Motor neuron (in vitro differentiated cells): ENCODE measurements at places on chromosomes 3 and 15. TPM values are rescaled to one million over a fixed set of nuclear protein-coding genes. Genes with fewer than 3 reads are reported as not detected.

Gene SPINT1
- total RNA-seq, result 0.33 and 0.41 TPM in 2 replicates

DNA sequence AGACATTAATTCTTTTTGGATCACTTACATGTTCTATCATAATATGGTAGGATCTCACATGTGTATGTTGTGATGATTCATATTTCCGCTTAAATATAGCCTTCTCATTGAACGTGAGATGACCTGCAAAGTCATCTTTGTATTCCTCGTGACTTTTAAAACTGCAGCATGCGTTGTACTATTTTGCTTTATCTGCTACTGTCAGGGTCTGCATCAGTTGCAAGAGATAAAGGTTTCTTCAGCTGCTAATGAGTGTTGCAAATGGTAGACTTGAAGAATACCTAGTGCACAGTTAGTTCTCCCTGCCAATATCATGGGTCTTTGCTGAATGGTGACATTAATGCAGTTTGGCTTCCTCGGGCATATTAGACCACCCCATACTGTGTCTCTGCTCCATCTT is 31.8 kb downstream of the REC114 start:
- ATAC-seq, result no peak

GRCh38 chr3:106728315-106729098 is 648.7 kb upstream of the CCDC54 start:
- no peak for ATAC-seq

DNA sequence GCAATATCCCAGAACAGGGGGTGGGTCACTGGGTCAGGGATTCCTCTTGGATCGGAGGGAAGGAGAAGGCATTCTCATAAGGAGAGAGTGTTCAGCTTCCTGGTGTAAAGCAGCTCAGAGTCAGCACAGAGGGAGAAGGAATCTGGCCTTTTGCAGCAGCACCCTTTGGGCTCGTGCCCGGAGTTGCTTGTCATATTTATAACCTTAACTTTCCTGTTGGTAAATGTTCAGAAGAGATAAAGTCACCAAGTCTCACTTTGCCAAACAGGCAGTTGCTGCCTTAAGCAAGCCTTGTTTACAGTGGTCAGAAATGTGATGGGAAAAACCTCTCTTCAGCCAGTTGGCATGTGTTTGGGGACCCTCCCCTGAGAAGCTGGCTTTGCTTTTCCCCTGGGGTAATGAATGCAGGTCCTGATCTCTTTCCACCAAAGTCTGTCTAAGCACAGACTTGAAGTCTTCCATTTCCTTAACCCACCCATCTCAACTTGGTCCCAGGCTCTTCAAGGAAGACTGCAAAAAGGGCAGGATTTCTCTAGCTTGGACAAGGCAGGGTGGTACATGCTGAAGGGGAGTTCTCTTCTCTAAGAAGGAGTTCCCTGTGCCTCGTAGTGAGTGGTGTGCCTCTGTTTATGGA is 206.9 kb upstream of the BHLHE40 start:
- ATAC-seq, result peak; percentile 40

GRCh38 chr3:54917862-54918261 is 10.0 kb downstream of the LRTM1 start:
- ATAC-seq, result no peak

GRCh38 chr3:31240874-31241273 is 291.9 kb upstream of the STT3B start:
- no peak for ATAC-seq

GRCh38 chr3:150602426-150603152 is 532 bp upstream of the SELENOT start:
- no peak for ATAC-seq

GRCh38 chr15:78921940-78922339 is 22.9 kb downstream of the CTSH start:
- no peak for ATAC-seq

DNA sequence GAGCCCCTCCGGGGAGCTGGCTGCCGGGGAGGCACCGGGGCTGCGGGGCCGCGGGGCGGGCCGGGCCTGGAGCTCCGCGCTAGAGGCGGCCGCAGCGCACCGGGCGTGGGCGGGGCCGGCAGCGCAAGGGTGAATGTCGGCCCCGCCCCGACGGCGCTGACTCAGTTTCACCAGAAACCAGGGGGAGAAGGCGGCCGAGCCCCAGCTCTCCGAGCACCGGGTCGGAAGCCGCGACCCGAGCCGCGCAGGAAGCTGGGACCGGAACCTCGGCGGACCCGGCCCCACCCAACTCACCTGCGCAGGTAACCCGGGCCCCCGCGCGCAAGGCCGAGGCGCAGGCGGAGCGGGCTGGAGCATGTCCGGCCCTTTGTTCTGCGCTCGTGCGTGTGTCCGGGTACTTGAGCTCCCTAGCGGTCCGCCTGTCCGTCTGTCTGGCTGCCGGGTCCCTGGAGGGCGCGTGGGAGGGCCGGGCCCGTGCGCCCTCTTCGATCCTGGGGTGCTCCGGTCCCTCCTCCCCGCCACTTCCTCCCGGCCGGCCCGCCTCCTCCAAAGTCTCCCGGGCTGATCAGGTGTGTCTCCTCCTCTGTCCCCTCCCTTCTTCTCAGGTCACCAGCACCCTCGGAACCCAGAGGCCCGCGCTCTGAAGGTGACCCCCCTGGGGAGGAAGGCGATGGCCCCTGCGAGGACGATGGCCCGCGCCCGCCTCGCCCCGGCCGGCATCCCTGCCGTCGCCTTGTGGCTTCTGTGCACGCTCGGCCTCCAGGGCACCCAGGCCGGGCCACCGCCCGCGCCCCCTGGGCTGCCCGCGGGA is at the start of gene SPINT1:
SPINT1 (plus strand) TSS at position 164 of the 811 bp plus-strand sequence; CDS start at position 671, 507 bp downstream.
- peak; percentile 69 for ATAC-seq

DNA sequence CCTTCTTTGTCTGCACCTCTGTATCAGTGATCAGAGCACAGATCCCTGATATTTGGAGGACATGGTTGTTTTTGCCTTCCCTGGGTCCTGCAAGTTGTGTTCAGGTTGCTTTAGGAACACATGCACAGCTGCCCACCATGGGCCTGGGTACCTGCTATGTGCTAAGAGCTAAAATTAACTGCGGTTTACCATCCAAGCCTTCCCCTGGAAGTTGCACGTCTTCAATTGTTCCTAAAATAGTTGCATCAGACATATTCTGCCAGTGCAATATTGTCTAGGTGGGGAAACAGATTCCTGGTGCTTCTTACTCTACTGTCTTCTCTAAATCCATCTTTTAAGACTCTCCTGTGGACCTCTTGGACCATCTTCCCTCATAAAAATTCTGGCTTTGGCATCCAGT is 80.9 kb downstream of the PDE8A start:
- ATAC-seq, result no peak

Gene PLSCR4
- total RNA-seq, result 8.9 and 9.2 TPM in 2 replicates

Gene CPEB1
- 15.6 and 18.5 TPM in 2 replicates for total RNA-seq

Gene CGNL1
- 0.52 and 0.69 TPM in 2 replicates for total RNA-seq

Gene GABRR3
- total RNA-seq, result 0.09 and 0.10 TPM in 2 replicates

Gene ZMYND10
- total RNA-seq, result 3.3 and 5.4 TPM in 2 replicates

GRCh38 chr3:33312361-33312760 is 35.1 kb downstream of the FBXL2 start:
- no peak for ATAC-seq

DNA sequence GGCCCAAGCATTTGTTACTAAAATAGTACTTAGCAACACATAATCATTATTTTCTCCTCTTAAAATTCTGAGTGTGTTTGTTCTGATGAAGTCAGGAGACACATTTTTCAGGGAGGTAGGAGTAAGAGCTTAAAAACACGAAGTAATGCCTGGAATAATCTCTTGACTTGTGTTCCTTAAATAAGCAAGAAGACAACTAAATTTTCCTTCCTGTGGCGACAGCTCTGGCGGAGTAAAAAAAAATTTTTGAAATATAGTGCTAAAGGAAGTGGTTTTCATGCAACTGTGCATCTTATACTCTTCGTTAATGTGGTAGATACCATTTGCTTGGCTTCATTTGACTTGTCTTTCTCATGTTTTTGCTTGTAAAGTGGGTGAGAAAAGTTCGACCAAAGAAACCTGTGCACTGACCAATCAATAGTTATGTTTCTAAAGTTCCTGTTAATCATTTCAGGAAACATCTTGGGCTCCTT is 11.1 kb upstream of the MBNL1 start:
- no peak for ATAC-seq

DNA sequence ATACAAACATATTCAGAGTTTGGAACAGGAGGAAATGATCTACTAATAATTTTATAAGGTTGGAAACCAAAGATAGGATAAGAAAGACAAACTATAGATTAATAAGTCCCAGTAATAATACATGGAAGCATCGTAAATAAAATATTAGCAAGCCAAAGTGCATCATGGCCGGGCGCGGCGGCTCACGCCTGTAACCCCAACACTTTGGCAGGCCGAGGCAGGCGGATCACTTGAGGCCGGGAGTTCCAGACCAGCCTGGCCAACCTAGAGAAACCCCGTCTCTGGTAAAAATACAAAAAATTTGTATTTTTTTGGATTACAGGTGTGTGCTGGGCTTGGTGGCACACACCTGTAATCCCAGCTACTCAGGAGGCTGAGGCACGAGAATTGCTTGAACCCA is 14.9 kb downstream of the MUC4 start:
- ATAC-seq, result no peak

GRCh38 chr3:126983653-126984390 is 907 bp downstream of the PLXNA1 start:
- ATAC-seq, result peak; percentile 50

- ATAC-seq, result no peak
Measured at GRCh38 chr15:40918799-40919392, 10.2 kb upstream of the DLL4 start.

DNA sequence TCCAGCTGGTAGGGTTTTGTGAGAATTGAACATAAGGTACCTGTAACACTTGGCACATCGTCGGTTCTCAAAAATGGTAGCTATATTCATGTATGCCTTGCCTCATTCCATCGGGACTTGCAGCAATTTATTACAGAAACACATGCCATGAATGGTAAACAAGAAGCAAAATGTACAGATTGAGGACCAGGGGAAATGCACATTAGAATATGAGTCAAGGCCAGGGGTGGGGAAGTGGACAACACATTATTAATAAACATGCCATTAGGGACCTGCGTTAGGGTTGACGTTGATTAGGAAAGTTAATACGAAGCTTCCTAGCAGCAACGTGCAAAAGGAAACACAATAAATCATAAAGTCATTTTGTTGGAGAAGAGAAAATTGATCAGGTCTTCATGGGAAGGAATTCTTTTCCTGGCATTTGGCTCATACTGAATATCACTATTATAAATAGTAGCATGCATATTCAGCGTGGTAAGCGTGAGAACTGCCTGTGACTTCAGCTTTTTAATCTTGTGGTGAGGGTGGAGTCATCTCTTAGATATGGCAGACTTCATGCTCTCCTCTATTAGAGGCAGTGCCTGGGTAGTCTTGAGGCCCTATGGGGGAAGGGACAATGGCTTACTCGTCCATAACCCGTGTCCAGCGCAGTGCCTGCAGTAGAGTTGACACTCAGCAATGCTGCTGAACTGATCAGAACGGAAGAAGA is 184.9 kb downstream of the SV2B start:
- ATAC-seq, result peak; percentile 14

DNA sequence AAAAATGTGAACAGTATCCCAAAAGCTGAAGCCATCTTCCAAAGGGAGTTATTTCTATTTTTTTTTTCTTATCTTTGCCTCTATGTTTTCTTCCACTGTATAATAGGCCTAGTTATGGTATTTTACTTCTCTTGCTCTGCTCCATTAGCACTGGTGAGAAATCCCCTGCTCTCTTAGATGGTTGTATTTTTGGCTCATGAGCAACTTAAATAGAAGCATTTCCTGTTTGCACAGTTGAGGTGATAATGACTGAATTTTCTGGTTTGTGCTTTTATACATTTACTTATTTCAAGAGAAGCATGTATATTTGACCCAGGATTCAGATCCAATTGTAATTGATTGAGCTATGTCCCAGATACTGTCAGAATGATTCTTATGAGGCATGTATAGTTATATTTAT is 61.6 kb upstream of the CD200R1L start:
- ATAC-seq, result no peak

Gene SENP7
- 54.2 and 71.7 TPM in 2 replicates for total RNA-seq

DNA sequence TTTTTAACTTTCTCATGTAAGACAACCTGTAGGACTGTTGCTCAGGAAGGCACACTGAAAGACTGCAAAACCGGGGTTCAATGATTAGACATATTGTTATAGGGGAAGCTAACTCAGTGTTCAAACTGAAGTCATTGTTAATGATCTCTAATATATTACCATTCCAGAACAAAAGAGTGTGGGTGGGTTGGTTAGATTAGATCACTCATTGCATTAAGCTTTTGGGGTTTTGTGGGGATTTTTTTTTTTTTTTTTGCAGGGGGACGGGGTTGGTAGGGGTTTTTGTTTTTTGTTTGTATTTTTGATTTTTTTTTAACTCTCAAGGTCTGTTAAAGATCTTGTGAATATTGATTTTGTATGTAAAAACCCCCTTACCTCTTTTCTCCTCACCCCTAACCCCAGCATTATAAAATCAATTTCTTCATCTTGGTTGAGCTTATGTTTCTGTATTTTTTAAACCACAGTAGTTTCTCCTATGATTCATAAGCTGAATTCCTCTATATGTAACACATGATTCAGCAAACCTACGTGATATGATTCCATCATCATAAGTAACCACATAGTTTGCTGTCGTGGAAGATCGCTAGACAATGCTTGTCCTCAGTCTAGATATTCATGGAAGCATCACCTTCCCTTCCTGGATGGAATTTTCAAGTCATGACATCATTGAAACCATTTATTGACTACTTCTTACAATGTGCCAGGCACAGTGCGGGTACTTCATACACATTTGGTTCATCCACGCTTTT is 544.1 kb upstream of the MDFIC2 start:
- ATAC-seq, result no peak

Gene P3H2
- total RNA-seq, result 1.1 and 1.5 TPM in 2 replicates

DNA sequence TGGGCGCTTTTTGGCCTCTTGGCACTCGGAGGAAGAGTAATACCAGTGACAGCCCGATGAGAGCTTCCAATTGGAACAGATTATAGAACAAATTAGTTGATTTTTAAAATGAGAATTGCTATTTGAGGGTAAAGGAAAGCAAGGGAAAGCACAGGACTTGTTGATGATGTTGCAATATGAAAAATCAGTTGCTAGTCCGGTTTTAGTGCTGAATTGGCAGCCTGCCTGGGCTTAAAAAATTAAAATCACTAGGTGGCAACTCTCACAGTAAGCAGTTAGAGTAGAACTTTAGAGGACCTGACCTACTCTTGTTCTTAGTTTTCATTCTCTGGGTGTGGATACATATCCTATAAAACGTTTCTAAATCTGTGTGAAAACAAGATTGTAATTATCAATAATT is 2.1 kb upstream of the SCAANT1 start:
- ATAC-seq, result no peak

Gene LRRK1
- 1.3 and 1.5 TPM in 2 replicates for total RNA-seq

Gene MAPKAPK3
- 18.4 and 21.6 TPM in 2 replicates for total RNA-seq

Gene SKIC8
- 55.7 and 56.0 TPM in 2 replicates for total RNA-seq

GRCh38 chr3:45992133-45992729 is 3.4 kb downstream of the FYCO1 start:
- no peak for ATAC-seq
